ENCODE measurements at places on chromosomes 7 and 10.

- DNase-seq, result no peak
These were observed 125.2 kb downstream of the MAD1L1 start for GRCh38 chr7:2107386-2108070.

DNA sequence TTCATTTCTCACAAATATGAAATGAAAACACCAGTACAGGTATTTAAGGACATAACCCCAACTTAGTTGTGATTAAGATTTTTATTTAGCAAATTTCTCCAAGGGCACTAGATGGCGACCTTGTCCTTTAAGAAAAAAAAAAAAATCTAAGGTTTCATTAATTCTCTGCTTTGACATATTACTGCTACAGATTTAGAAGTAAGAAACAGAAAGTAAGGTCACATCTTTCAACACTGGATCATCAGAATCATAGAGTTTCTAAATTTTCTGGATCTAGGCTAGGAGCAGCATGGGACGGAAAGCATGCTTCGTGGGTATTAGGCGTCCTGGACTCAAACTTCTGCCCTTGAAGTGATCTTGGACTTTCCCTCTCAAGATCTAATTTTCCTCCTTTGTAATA lies 85.5 kb upstream of the PRKG1 start:
- DNase-seq, result no peak

DNA sequence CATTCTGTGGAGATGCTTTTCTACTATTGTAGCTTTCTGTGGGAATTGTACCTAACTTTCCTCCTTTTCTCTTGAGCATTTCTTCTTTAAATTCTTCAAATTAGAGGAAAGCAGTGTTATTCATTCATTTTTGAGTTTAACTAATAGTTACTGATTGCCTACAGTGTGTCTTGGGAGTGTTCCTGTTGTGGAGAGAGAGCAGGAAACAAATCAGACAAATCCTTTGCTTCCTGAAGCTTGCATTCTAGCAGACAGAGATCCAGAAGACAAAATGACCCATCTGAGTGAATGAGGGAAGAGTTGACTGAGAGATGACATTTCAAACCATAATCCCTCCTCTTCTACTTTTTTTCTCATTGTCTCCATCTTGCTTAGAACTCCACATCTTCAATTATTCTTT lies 170.4 kb downstream of the SUGCT start:
- no peak for DNase-seq

DNA sequence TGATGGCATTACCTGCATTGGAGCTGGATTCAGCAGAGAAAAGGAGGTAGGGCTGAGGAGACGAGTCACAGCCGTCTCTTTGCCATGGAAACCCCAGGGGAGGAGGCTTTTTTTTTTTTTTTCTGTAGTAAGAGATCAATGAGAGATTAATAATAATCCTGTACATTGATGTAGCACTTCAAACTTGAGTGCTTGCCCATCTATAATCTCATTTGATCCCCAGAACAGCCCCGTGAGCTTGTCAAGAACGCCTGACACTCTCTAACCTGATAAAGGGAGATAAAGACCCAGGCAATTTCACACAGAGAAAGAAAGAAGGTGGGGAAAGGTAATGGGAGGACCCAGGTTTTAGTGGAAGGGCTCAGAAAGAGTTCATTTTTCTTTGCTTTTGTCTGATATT lies 195.2 kb upstream of the FOXK1 start:
- DNase-seq, result no peak

DNA sequence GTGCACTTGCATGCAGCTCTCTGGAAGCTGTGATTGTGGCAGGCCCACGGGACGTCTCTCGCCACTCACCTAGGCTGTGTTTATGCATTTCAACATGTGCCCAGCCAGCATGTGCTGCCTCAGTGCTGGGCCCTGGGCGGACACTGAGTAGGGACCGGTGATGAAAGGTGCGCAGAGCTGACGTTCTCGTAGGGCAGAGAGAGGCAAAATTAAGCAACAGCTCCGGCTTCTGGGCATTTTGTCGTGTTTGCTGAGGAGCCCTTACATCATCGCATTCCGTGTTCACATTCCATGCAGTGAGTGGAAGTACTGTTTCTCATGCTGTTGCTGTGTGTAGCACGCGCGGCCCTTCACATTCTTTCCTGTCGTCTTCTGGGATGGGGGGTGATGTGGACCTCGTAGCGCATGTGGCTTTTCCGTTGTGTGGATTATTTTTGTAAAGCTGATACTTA lies 50.5 kb downstream of the PRF1 start:
- DNase-seq, result peak; percentile 94

DNA sequence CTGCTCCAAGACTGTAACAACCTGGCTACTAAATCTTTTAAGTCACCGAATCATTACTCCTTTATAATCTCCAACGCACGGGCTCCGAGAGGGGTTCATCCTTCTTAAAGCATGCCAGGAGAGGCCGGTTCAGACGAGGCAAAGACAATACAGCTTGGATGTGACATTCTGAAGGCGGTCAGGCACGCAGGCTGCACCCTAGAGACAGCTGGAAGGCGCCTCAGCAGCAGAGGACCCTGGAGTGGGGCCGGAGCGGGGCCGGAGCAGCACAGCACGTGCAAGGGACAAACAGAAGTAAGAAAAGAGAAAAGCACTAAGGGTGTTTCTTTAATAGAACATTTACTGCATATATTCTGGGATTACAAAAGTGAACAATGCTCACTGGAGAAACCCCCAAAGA lies 97.8 kb upstream of the PPP2R2D start:
- no peak for DNase-seq

- peak; percentile 96 for DNase-seq
These were observed 33.4 kb upstream of the PLPP4 start for GRCh38 chr10:120423431-120424197.

GRCh38 chr10:50325449-50326171 lies 74.3 kb upstream of the ASAH2 start:
- DNase-seq, result peak; percentile 71

DNA sequence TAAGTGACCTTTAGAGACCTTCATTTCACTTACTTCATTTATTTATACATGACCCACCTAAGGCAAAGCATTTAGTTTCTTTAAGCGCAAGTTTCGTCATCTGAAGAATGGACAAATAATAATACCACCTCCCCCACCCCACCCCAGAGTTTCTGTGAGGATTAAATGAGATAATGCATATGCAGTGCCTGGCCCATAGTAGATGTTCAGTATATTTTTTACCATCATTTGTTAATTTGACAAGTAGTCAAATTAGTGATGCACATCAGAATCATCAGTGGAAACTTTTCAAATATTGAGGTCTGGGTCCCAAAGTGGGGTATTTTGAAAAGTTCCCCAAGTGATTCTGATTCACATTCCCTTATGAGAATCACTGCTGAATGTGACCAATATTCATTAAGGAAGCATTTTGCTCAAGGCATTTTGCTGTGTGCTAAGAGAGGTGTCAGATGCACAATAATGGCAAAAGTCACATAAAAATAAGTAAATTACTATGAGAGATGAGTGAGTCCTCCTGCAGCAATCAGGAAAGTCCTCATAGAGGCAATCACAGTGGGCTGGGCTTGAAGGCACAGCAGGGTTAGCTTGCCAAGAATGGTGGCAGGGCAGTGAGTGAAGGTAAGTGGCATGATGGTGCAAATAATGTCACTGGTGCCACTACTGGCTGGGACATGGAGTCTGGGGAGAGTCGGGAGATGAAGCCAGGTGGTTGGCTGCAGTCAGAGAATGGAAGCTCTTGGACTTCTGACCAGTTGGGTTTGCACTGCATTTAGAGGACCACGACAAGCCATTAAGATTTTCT lies 244.1 kb downstream of the PTEN start:
- no peak for DNase-seq

DNA sequence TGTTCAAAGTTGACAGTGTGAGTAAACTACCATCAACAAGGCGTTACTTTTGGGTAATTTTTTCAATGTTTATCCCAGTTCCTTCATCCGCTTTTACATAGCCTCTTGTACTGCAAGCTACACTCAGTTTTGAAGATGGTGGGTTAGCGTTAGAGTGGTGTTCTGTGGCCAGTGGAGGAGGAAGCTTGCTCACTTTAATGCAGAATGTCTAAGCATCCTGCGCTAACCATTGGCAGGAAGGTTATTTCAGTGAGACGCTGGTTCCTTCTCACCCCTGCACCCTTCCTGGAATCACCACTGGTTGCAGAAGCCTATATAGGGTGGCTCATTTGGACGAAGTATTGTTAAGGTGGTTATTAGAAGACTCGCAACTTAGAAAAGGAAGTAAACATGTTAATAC lies 159.1 kb downstream of the CELF2 start:
- DNase-seq, result no peak

GRCh38 chr10:331186-331585 lies 195.9 kb downstream of the ZMYND11 start:
- no peak for DNase-seq

DNA sequence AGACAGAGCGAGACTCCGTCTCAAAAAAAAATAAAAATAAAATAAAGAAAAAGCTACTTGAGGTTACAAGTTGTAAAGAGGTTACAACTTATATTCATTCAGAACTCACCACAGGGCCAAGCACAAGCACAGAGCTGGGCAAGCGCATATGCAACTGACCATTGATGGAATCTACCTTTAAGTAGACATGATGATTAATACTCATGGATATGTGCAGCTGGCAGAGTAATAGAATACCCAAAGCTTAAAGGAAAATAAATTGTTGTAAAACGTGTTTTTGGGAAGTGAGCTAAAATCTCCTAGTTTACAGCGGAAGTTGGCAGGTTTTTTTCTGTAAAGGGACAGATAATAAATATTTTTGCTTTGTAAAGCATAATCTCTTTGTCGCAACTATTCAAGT lies 111.6 kb downstream of the TMEM168 start:
- DNase-seq, result no peak

- DNase-seq, result no peak
These were observed 55.6 kb downstream of the CHST15 start for GRCh38 chr10:124037784-124038183.

GRCh38 chr10:127649642-127650041 lies 87.3 kb upstream of the FOXI2 start:
- no peak for DNase-seq

GRCh38 chr10:116427671-116428070 lies at the start of gene PNLIPRP3:
Gene PNLIPRP3 (plus strand): TSS chr10:116427847. CDS start chr10:116428013, 166 bp downstream.
- no peak for DNase-seq

DNA sequence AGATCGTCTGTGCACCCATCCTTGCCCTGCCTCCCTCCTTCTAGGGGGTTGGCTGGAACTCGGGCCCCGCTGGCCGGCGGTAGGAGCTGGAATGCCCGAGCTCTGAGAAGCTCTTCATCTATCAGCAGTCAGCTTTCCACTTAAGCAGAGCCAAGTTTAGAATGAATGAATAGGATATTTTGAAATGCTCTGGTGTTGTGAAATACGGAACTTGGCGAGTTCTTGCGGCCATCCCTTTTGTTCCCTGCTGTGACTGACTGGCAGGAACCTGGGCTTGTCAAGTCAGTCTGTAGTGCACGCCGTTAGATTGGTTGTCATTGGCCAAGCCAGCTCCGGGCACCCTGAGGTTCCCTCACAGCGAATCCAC lies 33.3 kb downstream of the FOXK1 start:
- DNase-seq, result no peak

DNA sequence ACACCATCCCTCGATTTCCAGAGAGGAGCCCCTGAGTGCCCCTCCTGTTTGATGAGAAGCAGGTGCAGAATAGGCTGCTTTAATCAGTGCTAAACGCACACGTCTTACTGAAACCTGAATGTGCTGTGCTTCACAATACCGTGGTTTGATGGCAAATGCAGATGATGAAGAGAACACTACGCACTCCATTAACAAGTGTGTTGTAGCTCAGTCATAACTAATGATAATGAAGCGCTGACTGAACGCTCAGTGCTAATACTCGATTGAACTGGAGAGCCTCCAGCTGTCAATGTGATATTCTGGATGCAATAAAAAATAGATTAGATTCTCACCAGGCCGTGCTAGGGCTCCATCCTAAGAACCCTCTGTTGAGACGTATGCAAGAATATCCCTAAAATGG lies 279.7 kb upstream of the PLPP4 start:
- no peak for DNase-seq

GRCh38 chr7:106864298-106865081 lies 592 bp upstream of the PIK3CG start:
- DNase-seq, result no peak

- no peak for DNase-seq
These were observed 14.3 kb downstream of the HKDC1 start for GRCh38 chr10:69234447-69234846.

- DNase-seq, result no peak
These were observed 289.0 kb upstream of the PHYHIPL start for GRCh38 chr10:58887474-58887873.

- DNase-seq, result no peak
These were observed 97.6 kb downstream of the TCERG1L start for GRCh38 chr10:131213741-131214505.

GRCh38 chr10:48484911-48485310 lies 120.0 kb downstream of the ARHGAP22 start:
- DNase-seq, result no peak

GRCh38 chr7:140170375-140170774 lies 6.4 kb downstream of the KDM7A start:
- DNase-seq, result no peak

DNA sequence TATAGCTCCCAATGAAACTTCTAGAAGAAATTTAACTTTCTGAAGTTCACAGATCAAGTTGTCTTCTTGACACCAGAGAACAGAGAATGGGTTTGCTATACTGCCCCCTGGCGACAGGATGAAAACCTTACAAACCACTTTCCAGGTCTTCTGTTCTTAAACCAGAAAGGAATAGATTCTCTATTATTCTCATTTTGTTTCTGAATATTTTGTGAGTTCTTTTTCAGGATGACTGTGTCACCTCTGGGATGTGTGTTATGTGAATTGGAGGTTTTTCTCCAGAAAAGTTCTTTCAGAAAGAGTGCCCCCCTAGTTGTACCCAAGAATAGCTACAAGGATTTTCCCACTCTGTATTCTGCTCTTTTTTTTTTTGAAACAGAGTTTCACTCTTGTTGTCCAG lies 6.3 kb downstream of the IFT22 start:
- no peak for DNase-seq

DNA sequence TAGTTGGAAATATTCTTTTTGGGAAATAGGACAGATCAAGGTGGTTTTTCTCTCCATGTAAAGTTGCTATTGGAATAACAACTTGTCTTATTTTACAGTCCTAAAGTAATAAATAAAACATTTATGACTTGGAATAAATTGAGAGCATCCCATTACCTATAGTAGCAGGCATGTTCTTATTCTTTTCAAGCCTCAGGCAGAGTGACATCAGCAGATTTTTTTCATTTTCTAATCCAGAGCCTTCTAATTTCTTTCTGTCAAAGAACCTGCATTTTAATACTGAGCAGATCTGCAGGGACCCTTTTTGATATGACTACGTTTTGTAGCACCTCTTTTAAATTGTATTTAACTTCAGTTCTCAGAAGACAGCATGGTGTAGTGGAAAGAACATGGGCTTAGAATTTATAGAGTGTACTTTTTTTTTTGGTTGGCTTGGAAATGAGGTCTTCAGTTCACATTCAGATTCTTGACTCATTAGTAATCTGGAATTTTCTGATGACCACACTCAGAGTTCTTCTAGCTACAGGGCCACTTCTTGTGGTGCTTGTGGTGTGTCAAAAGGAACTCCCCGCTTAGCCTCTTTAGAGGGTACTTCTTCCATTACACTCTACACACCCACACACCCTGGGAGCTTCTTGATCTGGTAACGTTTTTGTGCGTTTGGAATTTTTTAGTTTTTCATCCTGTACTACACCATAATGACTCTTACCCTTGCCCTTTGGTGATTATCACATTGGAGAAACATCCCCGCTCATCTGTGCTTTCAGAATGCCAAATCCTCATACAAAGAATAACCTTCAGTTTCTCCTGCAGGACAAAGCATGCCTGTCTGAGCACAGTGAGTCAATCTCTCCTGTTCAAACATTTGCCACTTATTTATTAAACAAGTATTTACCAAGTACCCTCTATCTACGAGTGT lies 34.6 kb downstream of the AGK start:
- peak; percentile 41 for DNase-seq

GRCh38 chr7:101121991-101122932 lies 4.6 kb upstream of the SERPINE1 start:
- DNase-seq, result peak; percentile 95
